ENCODE measurements at places on chromosomes 1 and 21.

DNA sequence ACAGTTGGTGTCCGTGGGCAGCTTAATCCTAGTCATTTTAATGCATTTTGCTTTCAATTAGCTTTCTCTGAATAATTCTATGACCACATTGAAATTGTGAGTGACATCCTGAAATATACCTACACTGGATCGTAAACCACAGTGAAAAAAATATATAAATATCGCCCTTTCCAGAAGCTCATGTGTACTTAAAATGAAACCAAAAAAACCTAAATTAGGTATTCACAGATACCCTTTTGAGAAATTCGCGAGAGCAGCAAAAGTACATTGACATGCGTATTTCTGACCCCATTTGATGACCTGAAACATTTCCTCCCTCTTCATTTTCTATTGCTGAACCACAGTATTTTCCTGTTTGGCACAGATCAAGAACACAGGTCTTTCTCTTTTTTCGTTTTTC lies 253.8 kb downstream of the LTN1 start:
- no peak for DNase-seq

DNA sequence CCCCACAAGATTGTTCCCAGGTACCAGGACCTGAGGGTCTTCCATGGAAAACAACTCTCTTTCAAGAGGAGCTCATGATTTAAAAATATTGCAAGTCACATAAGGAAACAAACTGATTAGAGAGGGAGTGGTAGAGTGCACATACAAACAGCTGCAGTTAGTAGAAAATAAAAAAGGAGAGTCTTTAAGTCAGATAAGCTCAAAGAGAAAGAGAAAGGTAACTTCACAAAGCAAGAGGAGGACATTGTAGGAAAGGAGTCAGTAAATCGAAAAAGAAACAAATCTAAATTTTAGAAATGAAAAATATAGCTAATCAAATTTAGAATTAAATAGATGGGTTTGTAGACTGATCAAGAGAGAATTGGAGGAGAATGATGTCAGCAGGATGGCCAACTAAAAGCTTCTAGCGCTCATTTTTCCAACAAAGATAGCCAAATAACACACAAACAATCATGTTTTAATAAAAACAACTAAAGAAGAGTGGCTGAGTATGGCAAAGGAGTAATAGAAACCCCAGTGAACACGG lies 86.1 kb upstream of the CD53 start:
- DNase-seq: no peak

GRCh38 chr1:172776071-172776470 lies 117.2 kb downstream of the FASLG start:
- no peak for DNase-seq

DNA sequence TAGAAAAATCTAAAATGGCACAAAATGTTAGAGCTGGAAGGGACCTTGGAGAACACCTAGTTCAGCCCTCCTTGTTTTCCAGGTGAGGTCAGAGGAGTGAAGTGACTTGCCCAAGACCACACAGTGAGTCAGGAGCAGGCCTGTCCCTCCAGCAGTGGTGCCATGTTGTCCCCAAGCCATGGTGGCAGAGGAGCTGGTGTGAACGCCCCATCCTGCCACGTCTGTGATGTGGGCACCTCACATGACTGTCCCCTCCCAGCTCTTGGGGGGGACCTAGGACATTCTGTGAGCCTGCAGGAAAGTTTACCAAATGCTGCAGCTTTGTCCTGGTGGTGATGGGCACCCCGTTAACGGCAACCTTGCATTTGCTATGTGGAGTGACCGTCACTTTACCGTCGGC lies 66.2 kb downstream of the SCCPDH start:
- no peak for DNase-seq

GRCh38 chr21:46005081-46005480 lies 23.5 kb downstream of the COL6A1 start:
- DNase-seq: no peak

DNA sequence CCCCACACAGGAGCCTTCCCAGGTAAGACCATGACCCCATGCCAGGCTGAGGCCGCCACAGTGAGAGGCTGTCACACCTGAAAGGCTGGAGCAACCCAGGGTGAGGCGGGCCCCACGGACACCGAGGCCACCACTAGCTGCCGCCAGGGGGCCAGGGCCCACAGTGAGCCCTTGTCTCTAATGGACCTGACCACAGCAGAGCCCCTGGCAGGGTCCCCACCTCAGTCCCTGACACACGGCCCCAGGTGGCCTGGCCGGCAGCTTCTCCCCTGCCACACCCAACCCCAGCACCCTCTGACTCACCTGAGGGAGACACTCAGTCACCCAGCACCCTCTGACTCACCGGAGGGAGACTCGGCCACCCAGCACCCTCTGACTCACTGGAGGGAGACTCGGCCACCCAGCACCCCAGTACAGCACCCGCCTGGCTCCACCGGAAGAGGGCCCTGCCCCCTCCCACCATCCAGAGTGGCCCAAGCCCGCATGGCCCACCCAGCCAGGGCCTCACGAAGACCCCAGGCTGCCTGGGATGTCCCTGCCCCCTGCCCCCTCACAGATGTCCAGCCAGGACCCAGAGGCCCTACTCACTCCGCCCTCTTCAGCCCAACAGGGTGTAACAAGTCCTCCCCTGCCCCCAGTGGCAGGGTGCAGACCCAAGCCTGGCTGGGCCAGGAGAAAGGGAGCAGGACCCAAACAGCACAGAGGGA lies 4.4 kb downstream of the DVL1 start:
- no peak for DNase-seq
